LoVo (cell line): ENCODE measurements at places on chromosomes 4 and X.

DNA sequence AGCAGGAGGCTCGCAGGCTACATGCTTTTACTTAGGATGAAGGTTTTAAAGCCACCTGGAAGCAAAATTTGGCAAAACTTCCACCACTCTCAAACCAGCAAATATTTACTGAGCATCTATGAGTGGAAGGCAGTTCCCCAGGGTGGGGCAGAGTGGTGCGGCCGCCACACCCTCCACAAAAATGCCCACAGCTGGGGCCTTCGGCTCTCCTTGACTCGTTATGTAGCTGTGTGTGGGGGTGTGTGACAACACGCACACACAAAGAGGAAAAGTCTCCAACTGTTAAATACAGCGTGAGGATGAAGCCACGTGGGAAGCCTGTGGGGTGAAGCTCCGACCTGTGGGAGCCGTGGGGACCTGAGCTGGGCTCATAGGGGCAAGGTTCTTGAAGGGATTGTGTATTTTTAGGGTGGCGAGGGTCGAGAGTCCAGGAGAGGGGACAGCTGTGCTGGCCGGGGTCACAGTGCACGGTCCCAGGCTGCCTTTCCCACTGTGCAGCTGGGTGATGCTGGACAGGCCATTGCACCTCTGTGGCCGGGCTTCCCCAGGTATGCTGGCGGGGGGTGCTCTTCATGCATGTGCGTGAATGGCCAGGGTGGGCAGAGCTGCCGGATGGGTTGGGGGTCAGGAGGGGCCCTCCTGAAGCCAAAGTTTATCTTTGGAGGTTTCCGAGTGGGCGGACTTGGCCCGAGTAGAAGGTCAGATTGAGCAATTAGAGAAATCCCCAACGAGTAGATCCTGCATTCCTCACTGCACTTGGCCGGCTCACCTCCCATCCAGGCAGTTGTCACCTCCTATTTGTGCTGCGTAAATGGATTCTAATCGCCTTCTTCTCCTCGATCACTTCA, 25.4 kb downstream of the SORCS2 start:
- no peak for DNase-seq

DNA sequence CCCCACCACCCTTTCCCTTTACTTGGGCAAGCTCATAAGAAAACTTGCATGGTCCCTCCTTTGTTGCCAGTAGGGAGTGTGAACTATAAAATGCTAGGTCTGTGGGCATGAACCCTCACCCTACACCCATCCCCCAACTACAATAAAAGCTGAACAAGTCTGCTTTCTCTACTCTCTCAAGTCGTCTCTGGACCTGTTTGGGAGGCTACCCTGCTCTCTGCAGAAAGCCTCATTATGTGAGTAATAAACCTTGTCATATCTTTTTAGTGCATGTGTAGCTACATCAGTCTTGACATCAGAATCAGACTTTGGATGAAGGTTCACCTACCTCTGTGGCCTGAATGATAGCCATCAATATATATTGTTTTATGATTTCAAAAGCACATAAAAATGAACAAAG, 155.4 kb upstream of the FAM241A start:
- no peak for DNase-seq

- peak; percentile 61 for DNase-seq
Observed at GRCh38 chrX:104136241-104137019, 20.4 kb downstream of the SLC25A53 start.

- DNase-seq, result no peak
Observed at GRCh38 chr4:80611678-80611979, 276.1 kb downstream of the CFAP299 start.

DNA sequence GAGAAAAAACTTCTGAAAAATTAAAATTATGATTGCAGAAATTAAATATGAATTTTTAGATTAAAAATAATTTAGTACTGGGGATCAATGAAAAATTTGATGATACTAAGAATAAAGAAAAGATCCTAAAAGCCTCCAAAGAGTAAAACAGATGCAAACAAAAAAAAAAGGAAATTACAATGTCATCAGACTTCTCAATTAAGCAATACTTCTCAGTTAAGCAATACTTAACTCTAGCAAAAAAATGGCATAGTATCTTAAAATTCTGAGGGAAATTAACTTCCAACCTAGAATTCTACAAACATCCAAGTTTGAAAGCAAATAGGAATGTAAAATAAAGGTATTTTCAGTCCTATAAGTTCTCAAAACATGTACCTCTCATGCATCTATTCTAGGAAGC, 141.2 kb upstream of the INTU start:
- no peak for DNase-seq

DNA sequence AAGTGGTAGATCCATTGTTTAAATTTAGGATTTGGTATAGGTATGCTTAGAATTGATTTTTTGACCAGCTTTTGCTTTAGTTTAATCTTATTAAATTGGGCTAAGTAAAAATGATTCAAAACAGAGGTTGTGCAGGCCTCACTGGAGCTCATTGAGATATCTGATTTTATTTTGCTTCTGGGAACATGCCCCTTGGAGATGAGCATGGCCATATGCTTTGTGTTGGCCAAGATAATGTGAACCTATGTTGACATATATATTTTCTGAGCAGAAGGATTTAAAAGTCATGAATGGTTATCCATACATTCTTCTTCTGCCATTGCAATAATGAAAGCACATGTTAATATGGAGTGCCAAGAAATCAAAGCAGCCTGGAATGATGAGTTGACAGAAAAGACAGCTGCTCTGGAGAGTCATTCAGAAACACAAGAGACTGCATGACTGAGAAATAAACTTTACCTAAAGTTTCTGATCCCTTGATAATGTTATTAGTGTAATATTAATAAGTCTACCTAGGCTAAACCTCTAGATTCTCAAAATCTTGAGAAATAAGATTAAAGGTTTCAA, 489.7 kb upstream of the GNPDA2 start:
- DNase-seq, result no peak

DNA sequence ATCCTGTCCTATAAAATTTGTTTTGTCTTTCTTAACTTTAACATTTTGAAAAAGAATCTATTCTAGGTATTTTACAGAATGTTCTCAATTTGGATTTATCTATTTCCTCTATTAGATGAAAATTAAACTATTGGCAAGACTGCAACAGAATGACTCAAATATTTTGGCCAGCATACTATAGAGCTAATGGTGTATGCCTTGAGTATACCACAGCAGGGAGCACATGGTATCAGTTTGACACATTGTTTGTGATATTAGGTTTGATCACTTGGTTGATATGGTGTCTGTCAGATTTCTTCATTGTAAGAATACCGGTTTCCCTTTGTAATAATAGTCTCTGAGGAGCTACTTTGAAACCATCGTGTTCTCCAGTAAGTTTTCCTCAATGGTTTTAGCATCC, 87.8 kb upstream of the NPNT start:
- no peak for DNase-seq

DNA sequence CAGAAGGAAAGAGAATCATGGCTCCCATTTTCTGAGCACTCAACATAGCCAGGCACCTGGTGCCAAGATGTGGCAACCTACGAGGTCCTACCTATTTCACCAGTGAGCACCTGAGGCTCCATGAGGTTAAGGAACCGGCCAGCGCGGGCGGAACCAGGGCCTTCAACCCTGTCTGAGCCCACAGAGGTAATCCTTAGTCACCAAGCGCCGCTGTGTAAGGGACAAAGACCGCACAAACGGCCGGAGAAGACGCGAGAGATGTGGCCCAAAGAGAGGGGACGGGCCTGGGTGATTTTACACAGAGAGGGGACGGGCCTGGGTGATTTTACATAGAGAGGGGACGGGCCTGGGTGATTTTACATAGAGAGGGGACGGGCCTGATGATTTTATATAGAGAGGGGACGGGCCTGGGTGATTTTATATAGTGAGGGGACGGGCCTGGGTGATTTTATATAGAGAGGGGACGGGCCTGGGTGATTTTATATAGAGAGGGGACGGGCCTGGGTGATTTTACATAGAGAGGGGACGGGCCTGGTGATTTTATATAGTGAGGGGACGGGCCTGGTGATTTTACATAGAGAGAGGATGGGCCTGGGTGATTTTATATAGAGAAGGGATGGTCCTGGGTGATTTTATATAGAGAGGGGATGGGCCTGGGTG, 114.2 kb downstream of the SMIM20 start:
- DNase-seq, result no peak

GRCh38 chrX:41561045-41561444, 113.9 kb downstream of the NYX start:
- no peak for DNase-seq

- no peak for DNase-seq
Observed at GRCh38 chr4:141376769-141377168, 156.1 kb downstream of the ZNF330 start.

DNA sequence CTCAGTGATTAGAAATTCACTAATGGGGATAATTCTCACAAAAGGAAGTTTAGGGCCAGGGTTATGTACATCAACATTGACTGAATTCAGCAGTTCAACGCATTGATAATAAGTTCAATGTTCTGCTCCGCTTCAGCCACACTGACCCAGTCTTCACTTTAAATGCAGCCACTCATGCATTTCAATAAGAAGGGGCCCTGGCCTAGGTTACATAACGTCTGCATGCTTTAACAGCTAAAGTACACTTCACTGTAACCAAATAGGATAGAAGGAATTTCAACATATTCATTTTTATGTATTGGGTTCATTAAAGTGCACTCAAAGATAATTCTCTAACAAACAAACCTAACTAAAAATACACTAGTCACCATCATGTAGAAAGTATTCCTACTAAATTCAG, 12.8 kb upstream of the TSPAN7 start:
- DNase-seq, result no peak

GRCh38 chr4:85784947-85785346, 310.0 kb downstream of the ARHGAP24 start:
- no peak for DNase-seq

- DNase-seq, result no peak
Observed at GRCh38 chr4:101451086-101451485, 103.8 kb upstream of the PPP3CA start.

- no peak for DNase-seq
Observed at GRCh38 chr4:183540410-183541009, 35.7 kb downstream of the ING2 start.

DNA sequence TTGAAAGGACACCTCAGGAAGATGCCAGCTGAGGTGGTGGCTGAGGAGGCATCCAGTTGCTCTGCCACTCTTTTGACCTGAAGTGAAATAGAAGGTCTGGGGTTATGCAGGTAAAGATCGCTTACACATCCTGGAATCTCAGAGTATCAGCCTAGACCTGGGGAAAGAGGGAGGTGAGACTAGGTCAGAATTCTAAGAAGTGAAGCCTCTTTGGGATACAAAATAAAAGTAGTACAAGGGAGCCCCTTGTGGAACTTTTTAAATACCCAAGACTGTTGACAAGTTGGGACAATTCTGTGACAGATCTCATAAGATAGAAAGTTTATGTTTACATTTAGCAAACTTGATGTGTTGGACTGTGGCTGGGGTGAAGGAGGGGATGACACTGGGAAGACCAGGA, 263.1 kb downstream of the SPRY1 start:
- peak; percentile 43 for DNase-seq
